ENCODE measurements at places on chromosomes 2 and 18. TPM values are rescaled to one million over a fixed set of nuclear protein-coding genes. Genes with fewer than 3 reads are reported as not detected.

Gene GRB14
- not detected for total RNA-seq

Gene SLC5A7
- not detected for total RNA-seq

Gene DIPK1C
- not detected for total RNA-seq

Gene KCNG2
- total RNA-seq: not detected

Gene TCF23
- total RNA-seq: not detected

Gene TXNDC9
- total RNA-seq: 29.9 TPM

Gene IL1RL2
- 0.75 TPM for total RNA-seq
